Stimulated activated CD8-positive, alpha-beta memory T cell treated with anti-CD3 and anti-CD28 coated beads, Interleukin-15, amount 100 ng/mL, for 1 hour (primary cell): ENCODE measurements at places on chromosomes 12 and 14.

GRCh38 chr14:54001189-54001878 lies 44.7 kb upstream of the BMP4 start:
- no peak for DNase-seq

DNA sequence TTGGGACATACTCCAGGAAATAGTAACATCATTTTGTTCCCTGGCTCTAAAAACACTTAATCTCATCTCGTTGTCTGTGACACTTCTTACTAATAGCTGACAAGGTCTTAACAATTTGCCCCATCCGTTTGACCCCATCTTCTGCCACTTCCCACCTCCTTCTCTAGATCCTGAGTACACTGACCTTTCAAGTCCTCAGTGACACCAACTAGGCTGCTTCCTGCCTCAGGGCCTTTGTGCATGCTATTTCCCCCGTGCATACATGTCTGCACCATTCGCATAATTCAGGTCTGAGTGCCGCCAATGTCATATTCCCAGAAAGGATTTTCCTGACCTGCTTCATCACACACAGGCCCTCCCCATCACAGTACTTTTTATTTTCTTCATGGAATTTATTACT lies 70.6 kb upstream of the CCND2 start:
- no peak for DNase-seq

DNA sequence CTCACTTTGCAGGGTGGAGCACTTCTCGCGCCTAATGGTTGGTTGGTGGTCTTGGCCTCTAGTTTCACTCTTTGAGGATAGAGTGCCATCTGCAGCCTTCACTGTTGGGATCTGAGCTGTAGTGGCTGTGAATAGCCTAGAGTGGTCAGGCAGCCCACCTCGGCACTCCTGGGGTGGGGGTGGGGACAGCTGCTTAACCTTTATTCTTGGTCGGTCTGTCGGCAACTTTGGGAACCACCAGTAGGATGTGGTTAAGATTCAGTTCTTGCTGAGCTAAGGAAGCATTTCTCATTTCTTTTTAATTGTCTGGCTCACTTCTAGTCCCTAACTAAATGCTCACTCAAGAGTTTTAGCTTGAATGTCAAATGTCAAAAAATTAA lies 21.1 kb downstream of the TMBIM6 start:
- no peak for DNase-seq

- no peak for DNase-seq
Measured at GRCh38 chr12:3896801-3897351, 23.7 kb upstream of the PARP11 start.
